ENCODE measurements at places on chromosomes 16 and 17. TPM values are rescaled to one million over a fixed set of nuclear protein-coding genes. Genes with fewer than 3 reads are reported as not detected.

Gene C17orf100
- 0.23 TPM for total RNA-seq

Gene AOC2
- 0.95 TPM for total RNA-seq

Gene ORC6
- 44.9 TPM for total RNA-seq

Gene MARVELD3
- total RNA-seq = 0.55 TPM

Gene KRT16
- not detected for total RNA-seq

Gene ZNF423
- total RNA-seq = not detected

DNA sequence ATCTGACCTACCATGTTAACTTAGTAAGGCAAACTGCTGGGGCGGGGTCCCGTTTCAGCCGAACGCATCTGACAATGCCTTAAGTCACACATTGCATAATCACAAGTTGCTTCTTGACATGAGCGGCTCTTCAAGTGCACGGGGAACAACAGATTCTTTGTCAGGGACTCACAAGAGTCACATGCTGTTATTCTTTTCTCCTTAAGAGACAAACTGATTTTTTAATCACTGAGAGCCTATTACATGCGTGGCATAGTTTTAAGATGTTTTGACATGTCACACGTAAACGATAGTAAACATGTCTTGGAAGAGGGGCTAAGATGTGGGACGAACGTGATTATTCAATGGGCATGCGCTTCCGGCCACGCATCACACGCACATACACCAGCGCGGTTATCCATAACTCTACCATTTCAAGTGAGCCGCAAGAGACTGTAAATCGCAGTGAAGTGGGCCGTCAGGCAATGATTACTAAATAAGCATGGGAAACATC lies 63.4 kb downstream of the ADCY9 start:
- no peak for DNase-seq

DNA sequence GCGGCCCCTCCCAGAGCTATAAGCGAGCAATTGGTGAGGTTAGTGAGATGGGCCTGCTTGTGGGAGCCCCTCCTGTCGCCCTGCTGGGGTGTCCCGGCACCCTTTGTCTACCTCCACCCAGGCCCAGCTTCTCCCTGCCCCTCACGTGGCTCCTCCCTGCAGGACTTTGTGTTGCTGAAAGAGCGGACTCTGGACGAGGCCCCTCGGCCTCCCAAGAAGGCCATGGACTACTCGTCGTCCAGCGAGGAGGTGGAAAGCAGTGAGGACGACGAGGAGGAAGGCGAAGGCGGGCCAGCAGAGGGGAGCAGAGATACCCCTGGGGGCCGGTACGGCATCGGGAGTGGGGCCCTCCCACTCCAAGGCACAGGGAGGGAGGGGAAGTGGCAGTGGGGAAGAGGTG lies 6.1 kb upstream of the C17orf107 start:
- no peak for DNase-seq

DNA sequence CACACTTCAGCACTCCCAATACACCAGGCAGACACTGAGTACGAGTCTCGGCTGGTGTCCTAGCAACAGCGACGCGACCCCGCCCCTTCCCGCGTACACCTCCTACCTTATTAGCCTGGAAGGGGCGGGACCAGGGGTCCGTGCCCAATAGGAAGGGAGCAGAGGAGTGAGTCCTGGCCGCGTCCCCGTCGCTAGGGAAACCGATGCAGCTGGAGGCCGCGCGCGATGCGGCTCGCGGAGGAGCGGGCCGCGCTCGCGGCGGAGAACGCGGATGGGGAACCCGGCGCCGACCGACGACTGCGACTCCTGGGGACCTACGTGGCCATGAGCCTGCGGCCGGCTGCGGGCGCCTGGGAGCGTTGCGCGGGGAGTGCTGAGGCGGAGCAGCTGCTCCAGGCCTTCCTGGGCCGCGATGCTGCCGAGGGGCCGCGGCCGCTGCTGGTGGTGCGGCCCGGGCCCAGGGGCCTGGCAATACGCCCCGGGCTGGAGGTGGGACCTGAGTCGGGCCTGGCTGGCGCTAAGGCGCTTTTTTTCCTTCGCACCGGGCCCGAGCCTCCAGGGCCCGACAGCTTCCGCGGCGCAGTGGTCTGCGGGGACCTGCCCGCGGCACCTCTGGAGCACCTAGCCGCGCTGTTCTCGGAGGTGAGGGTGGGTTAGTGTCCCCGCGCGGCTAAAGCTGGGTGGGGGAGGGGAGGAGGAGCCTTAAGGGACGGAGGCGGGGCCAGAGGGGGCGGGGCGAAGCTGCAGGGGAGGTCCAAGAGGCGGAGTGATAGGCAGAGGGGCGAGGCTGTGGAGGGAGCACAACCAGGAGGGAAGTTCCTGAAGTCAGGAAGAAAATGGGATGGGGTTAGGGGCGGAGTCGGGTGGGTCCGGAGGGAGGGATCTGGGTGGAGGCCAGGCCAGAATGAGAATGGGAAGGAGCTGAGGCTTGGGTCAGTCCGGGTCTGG lies at the start of gene DNAH9:
TSS of gene DNAH9 (plus strand) at position 197 of the 948 bp plus-strand sequence. CDS start at position 226, 29 bp downstream.
- DNase-seq = peak; percentile 62

- DNase-seq = no peak
Measured at GRCh38 chr17:17748179-17748578, 66.9 kb downstream of the RAI1 start.

- DNase-seq = no peak
Measured at GRCh38 chr17:19457830-19458271, 46.8 kb downstream of the RNF112 start.

- DNase-seq = no peak
Measured at GRCh38 chr17:4557626-4558346, 2.6 kb downstream of the GGT6 start.

GRCh38 chr16:22206842-22207714 lies 1.0 kb downstream of the EEF2K start:
- DNase-seq = peak; percentile 44

DNA sequence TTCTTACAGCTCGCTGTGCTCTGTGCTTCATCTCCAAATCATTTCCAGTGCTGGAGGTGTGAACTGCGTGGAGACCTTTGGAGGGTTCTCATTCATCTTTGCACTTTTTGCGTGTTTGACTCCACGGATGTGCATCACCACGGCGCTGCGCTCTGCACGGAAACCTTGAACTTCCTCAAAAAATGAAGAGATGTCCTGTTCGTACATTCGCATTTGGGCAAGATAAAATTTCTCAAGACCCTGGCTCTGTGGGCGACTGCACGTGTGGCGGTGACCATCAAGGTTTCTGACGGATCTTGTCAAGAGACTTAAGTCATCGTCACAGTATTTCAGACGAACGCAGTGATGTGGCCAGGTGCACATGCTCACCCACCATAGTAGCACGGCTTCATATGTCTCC lies 10.3 kb upstream of the PVALEF start:
- DNase-seq = no peak

- DNase-seq = no peak
Measured at GRCh38 chr16:48503779-48504178, 106.2 kb downstream of the N4BP1 start.

GRCh38 chr17:77203436-77203835 lies 62.7 kb downstream of the SEC14L1 start:
- no peak for DNase-seq

GRCh38 chr16:82567175-82567574 lies 59.6 kb upstream of the CDH13 start:
- DNase-seq = no peak

- DNase-seq = peak; percentile 84
Measured at GRCh38 chr16:58499615-58500351, at the start of gene NDRG4. NDRG4 (plus strand) TSS chr16:58500143; CDS start chr16:58500249, 106 bp downstream.
